Activated CD8-positive, alpha-beta memory T cell treated with anti-CD3 and anti-CD28 coated beads, Interleukin-2, amount 10 ng/mL, durations not matched to agents 7 days and 5 days (primary cell): ENCODE measurements at places on chromosomes 1 and 21.

DNA sequence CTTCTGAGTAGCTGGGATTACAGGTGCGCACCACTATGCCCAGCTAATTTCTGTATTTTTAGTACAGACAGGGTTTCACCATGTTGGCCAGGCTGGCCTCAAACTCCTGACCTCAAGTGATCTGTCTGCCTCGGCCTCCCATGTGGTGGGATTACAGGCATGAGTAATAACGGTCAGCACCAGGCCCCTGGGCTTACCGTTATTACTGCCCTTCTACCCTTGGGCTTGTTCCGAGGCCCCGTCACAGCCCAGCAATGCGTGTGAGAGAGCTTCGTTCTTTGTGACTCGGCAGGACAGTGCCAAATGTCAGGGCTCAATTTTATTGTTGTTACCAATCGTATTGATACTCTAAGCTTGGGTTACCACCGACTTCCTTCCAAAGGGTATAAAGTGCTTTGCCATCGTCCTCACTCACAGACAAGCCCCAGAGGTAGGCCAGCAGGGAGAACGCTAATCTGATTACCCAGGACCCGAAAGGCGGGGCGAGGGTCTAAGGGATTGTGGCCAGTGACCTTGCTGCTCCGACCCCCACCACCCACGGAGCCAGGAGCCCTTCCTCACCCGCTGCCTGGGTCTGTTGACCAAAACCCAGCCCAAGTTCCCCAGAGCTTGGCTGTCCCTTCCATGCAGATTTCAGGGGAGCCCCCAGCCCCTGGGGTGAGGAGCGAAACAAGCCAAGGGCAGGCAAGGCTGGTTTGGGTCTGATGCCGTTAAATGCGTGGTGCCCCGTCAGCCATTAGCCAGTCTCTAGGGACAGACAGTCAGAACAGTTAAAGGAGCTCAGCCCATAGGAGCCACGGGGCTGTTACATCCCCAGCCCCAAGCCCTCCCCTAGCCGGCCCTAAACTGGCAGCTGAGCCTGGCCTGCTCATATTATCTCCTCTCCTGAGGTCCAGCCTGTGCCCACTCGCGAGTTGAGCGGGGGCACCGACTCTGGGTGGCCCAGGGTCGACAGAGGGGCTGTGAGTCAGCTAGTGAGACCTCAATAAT lies 54.9 kb upstream of the CASZ1 start:
- no peak for DNase-seq

DNA sequence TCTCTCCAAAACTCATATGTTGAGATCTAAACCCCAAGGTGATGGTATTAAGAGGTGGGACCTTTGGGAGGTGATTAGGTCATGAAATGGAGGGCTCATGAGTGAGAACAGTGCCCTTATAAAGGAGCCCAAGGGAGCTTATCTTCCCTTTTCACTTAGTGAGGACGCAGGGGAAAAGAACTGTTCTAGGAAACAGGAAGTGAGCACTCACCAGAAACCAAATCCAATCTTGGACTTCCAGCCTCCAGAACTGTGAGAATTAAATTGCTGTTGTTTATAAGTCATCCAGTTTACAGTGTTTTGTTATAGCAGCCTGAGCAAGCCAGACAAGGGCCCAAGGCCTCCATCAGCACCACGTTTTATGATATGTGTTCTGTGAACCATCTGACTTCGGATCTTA lies 60.3 kb upstream of the LRRC8D start:
- DNase-seq = no peak

GRCh38 chr1:84972377-84972987 lies 24.4 kb downstream of the MCOLN2 start:
- no peak for DNase-seq

GRCh38 chr1:55084257-55084656 lies 44.9 kb downstream of the PCSK9 start:
- DNase-seq = no peak

- no peak for DNase-seq
Measured at GRCh38 chr1:169387399-169387798, 19.4 kb downstream of the BLZF1 start.

- DNase-seq = no peak
Measured at GRCh38 chr1:90459570-90459969, 257.5 kb downstream of the BARHL2 start.

DNA sequence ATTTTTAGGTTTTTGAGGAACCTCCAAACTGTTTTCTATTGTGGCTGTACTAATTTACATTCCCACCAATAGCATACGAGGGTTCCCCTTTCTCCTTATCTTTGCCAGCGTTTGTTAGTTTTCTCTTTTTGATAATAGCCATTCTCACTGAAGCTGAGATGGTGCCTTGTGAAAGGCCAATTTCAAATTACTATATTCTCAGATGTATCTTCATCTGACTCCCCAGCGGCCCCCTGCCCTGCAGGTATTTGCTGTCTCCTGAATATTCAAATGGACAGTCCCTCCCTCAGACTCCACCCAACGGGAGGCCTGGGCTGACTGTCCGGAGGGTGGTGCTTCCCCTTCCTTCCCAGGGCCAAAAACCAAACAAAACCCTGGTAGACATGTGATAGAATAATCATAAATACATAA lies 33.5 kb upstream of the TARBP1 start:
- no peak for DNase-seq

GRCh38 chr1:175126347-175126746 lies 58.7 kb downstream of the TNN start:
- peak; percentile 12 for DNase-seq

GRCh38 chr1:152473887-152474537 lies 36.6 kb upstream of the LCE5A start:
- DNase-seq = no peak

- no peak for DNase-seq
Measured at GRCh38 chr1:85124091-85124490, 75.8 kb upstream of the MCOLN3 start.

DNA sequence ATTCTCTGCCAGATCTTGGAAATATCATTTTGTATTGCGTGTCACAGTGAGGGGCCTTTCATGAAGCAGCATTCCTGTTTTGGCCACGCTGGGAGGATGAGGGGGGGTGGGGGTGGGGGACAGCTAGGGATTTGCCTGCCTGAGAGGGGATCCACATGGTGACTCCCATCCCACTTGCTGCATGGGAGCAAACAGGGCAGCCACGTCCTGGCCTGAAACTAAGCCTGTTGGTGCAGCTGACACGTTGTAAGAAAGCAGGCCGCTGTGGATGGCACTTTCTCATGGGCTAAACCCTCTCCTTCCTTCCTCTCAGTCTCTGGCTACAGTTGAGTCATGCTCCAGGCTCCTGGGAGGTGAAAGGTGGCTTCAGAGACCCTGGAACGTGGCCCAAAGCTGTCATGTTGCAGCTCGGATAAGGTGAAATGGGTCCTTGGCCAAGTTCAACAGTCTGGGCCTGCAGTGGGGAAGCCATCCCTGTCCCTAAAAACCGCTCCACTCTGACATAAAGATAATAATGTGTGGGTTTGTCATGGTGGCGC lies 346.7 kb upstream of the VAMP3 start:
- DNase-seq = no peak

GRCh38 chr1:108691128-108691941 lies 775 bp upstream of the PRPF38B start:
- no peak for DNase-seq

DNA sequence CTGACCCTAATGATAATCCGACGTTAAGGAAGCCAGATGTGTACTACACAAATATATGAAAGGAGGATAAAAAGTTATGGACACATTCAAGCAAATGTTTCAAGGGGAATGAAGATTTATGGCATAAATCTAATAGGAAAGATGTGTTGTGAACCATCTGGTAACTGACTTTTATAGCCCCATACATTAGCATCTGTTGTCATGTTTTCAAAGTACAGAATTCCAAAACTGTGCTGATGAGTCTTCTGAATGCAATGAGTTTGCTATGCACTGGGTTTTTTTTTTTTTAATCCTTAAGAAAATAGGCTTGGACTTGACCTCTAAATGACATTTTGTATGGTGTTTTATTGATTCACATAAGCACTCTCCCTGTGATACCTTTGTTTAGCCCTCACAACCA lies 158.5 kb upstream of the ESRRG start:
- DNase-seq = no peak

DNA sequence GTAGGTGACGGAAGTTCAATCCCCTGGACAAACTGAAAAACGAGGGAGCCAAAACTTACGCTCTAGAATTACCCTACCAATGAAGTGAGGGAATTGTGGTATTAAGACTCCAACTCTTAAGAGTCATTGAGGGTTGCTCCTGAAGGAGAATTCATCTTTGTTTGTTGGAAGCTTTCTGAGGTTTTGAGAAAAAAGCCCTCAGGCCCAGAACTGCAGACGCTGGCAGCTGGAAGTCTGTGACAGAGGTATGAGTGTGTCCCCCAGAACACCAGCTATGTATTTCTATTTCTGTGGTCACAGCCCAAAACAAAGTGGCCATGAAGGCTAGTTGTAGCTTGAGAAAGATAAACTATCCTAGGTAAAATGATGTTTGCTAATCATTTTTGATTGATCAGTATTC lies 438.8 kb upstream of the B3GALT2 start:
- DNase-seq = no peak

GRCh38 chr1:95742591-95743089 lies 508.6 kb downstream of the RWDD3 start:
- no peak for DNase-seq

- no peak for DNase-seq
Measured at GRCh38 chr1:209590405-209590804, 6.9 kb downstream of the CAMK1G start.

DNA sequence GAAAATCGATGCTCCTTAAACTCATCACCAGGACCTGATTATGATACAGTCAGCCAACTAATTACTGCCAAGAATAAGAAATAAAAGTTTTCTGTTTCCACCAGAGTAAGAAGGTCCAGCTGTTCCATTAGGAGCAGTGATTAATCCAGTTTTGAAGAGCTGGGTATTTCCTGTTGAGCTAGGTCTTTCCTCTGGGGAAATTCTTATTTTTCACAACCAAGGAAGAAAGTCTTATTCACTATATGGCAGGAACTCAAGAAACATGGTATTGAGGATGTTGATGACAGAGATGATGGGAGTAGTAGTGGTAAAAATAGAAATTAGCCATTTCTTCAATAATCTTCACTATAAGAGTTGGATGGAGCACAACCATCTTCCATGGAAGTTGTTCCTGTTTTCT lies 374.6 kb upstream of the RUNX1 start:
- no peak for DNase-seq

GRCh38 chr1:151187205-151187604 lies 2.8 kb downstream of the VPS72 start:
- DNase-seq = no peak
